Stimulated activated CD4-positive, alpha-beta T cell treated with anti-CD3 and anti-CD28 coated beads, Interleukin-15, amount 100 ng/mL, for 1 hour (primary cell): ENCODE measurements at places on chromosomes 5 and 9.

DNA sequence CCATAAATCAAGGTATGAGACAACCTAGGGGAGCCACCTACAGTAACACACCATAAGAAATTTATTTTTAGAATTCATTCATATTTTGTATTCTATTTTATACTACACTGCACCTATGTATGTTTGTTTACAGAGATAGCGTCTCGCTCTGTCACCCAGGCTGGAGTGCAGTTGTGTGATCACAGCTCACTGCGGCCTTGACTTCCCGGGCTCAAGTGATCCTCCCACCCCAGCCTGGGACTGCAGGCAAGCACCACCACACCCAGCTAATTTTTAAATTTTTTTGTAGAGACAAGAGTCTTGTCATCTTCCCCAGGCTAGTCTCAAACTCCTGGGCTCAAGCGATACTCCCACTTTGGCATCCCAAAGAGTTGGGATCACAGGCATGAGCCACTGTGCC is 25.4 kb downstream of the MAPKAP1 start:
- no peak for DNase-seq

DNA sequence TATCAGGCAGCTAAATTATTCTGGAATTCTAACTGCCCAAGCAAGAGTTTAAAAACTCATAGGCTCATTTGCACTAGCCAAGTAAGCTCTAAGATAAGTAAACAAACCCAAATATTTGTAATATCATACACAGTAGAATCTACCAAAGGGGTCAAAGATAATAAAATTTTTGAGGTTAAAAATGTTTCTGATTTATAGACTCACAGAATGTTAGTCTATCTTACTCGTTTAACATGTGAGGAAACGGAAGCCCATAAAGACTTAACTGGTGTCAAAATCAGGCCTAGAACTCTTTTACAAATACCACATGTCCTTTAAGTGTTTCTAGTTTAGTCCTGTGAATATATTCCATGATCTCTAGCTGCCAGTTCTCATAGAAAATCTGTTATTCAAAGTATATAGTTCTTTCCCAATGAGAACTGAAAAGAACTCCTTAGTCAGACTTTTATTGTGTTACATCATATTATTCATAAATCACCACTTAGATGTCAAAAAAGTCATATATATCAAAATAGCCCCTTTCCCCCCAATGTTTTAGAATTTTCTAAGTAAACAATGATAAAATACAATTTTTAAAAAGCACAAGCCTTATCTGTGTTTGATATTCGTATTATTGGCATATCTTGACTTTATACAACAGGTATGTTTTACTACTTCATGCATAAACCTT is 13.9 kb downstream of the RAB14 start:
- DNase-seq: no peak

DNA sequence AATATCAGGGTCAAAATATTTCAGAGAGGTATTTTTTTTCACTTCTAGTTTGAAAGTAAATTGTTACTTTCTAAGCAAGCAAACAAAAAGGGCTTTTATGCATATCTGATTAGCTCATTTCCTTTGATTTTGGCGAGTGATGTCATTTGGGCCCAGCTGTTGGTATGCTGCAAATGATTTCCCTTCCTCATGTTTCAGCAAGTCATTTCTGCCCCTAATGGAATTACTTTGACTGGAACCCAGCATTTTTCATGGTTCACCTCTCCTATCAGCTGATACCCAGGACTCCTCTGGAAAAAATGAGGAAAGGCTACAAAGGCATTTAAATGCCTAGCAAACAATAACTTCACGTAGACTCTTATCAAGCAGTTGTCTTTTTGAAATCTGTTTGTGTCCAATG is 500.6 kb downstream of the EBF1 start:
- no peak for DNase-seq

DNA sequence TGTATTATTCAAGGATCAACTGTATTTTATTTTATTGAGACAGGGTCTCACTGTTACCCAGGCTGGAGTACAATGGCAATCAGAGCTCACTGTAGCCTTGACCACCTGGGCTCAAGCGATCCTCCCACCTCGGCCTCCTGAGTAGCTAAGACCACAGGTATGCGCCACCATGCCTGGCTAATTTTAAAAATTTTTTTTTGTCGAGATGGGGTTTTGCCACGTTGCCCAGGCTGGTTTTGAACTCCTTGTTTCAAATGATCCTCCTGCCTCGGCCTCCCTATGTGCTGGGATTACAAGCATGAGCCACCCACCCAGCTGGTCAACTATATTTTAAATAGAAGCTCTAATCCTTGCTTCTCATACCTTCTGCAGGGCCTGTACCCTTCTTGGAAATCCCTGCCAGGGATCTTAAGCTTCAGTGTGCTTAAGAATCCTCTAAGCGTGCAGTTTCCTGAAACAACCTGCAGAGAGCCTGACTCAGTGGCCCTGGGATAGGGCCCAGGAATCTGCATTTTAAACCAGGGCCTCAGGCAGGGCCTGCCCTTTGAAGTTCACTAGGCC is 2.9 kb downstream of the AKNA start:
- DNase-seq: no peak

GRCh38 chr5:95806687-95807086 is 15.8 kb downstream of the GLRX start:
- no peak for DNase-seq

GRCh38 chr9:136808075-136808805 is 492 bp downstream of the RABL6 start:
- DNase-seq: peak; percentile 35

DNA sequence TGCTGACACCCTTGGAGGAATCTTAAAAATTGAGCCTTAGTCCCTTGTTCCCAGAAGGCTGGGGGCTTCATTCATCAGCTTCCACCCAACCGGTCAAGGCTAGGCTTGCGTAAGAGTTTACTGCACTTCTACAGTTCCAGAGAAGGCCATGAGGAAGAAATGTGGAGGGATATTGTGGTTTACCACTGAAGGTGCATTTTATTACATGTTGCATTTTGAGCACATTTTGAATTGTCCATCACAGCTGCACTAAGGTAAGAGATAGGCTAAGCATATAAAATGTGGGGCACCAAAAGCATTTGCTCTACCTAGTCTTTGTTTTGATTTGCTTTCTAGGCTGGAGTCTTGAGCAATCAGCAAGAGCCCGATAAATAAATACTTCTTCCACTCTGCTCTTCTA is 167.1 kb upstream of the PAPPA start:
- no peak for DNase-seq

DNA sequence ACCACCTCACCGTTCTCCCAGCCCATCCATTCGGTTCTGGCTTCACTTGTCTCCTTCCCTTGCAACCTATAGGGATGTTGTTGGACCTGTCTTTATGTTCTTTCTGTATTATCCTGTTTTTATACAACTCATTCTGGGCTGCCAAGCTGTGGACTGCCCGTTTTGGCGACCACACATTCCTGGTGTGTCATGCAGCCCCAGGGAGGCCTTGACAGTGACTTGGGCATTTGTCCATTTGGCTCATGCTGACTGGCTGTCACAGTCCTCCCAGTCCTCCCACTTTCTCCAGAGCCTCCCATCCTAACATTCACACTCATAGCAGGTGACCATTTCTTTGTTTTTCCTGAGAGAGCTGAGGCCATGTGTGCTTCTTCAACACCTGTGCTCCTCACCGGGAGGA is 136.4 kb downstream of the SLF1 start:
- DNase-seq: no peak

DNA sequence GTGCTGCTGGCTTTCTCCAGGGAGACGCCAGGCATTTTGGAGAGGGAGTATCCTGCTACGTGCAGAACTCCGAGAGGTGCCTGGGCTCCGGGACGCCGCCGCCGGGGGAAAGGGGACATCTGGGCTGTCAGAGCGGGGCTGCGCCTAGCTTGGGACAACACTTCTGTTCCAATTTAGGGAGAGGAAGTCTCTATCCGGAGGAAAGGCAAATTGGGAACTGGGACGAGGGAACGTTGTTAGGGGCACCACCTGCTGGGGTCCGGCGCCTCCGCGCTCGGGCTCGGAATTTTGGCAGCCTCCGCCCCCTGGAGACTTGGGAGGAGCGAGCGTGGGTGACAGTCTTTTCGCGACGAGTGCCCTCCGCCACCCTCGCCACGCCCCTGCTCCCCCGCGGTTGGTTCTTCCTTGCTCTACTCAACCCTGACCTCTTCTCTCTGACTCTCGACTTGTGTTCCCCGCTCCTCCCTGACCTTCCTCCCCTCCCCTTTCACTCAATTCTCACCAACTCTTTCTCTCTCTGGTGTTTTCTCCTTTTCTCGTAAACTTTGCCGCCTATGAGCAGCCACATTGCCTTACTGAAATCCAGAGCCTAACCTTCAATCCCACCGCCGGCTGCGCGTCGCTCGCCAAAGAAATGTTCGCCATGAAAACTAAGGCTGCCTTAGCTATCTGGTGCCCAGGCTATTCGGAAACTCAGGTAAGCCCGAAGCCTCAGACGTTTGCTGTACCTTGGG is 1.6 kb downstream of the TSLP start:
- peak; percentile 10 for DNase-seq

GRCh38 chr9:109906766-109907382 is 126.9 kb downstream of the PALM2AKAP2 start:
- DNase-seq: no peak

- DNase-seq: no peak
Measured at GRCh38 chr5:119274030-119274766, 81.6 kb upstream of the TNFAIP8 start.

- no peak for DNase-seq
Measured at GRCh38 chr5:95770830-95771708, 39.9 kb downstream of the RHOBTB3 start.

DNA sequence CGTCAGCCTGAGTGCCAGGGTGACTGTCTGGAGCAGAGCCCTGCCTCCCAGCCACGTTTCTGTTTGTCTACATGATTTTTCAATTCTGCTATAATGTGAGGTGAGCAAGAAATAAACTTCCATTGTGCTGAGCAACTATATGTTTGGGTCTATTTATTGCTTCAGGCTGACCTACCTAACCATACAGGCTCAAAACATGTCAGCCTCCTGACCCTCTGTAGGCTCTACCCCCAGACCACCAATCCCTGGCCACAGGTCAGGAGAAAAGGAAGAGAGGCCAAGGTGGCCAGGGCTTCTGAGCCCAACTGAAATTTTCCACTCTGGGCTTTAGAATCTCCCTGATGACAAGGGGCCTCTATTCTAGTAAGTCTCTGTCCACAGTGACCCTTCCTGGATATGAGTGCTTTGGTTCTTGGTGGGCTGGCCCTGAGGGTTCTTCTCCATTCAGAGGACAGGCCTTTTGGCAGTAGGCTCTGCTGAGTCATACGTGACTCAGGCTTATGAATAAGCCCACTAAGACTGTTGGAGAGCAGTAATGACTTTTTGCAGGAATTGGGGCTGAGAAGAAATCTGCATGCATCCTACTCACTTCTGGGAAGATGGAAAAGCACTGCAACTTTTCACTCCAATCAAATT is 117.2 kb upstream of the TBCA start:
- DNase-seq: no peak

DNA sequence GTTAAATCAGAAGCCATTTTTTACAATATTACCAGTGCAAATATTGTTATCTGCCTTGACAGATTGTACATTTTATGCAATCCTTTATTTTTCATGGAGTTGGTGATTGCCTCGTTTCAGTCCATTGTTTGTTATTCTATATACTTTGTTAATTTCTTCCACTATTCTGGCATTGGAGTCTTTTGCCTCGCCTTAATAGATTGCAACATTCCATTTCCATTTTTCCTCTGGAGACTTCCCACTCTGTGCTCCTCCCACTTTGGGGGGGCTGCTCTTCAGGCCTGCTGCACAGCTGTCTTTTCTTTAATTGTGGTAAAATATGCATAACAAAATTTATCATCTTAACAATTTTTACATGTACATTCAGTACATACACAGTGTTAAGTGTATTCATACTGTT is 4.4 kb upstream of the DCAF10 start:
- DNase-seq: no peak

DNA sequence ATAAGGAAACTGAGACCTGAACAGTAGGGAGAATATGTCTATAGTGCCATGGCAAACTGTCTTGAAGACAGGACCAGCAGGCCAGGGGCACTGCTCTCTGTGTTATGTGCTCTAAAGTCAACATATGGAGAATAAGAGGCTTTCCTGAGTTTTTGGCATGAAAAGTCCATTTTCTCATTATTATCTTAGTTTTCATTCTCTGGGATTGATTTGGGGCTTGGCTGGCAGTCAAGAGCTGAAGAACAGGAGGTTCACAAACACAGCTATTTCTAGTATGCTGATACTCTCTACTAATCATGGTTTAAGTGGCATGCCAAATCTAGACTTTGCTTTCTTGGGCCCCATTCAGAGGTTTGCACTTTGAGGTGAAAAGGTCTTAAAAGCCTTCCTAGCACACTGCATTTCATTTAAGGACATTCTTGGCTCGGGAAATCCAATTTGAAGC is 404.4 kb downstream of the ZNF608 start:
- no peak for DNase-seq

- no peak for DNase-seq
Measured at GRCh38 chr9:98971168-98971914, 27.6 kb downstream of the COL15A1 start.

GRCh38 chr5:79795764-79796398 is 106.2 kb downstream of the CMYA5 start:
- no peak for DNase-seq

DNA sequence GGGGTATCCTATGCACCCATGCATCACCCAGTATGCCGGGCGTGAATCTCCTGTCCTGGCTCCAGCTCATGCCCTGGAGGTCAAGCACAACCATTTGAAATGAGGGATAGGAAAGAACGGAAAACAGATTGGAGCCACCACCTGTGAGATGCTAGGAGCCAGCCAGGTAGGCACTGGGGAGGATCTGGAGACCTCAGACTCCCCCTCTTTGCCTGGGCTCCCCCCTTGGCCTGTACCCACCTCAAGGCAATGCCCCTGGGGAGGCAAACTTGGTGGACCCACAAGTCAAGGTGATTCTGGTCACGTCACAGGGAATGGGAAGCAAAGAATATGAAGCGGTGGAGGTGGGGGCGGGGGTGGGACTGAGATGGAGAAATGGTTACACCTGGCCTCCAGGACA is 92.6 kb downstream of the PAX5 start:
- no peak for DNase-seq

- DNase-seq: no peak
Measured at GRCh38 chr9:105037139-105037538, 109.2 kb upstream of the ABCA1 start.

DNA sequence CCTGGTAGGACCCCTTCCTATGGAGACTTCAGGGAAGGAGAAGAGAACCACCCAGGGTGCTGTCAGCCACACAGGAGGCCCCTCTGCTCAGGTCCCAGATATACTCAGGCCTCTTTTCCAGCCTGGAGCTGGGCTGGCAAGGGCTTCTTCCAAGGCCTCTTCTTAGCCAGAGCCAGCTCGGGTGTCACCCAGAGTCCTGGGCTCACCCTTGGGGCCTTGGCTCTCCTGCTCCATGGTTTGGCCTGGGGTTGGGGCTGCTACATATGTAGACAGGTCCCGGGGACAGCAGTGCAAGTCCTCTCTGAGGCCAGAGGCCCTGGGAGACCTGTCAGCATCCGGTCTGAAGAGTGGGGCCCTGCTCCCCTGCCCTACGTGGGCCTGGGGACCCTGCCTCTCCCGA is 22.8 kb downstream of the PAEP start:
- no peak for DNase-seq
